GM04504 (cell line): ENCODE measurements at places on chromosomes 7 and 10.

GRCh38 chr7:15686295-15686956 is at the start of gene MEOX2:
Gene MEOX2, minus strand, starts transcription at chr7:15686683. Its CDS starts 281 bp downstream, at chr7:15686402.
- peak; percentile 79 for DNase-seq

GRCh38 chr7:26543951-26544350 is 252.3 kb downstream of the SNX10 start:
- no peak for DNase-seq

- DNase-seq, result no peak
These were observed 34.0 kb downstream of the GATA3 start for GRCh38 chr10:8088504-8088903.

- no peak for DNase-seq
These were observed 101.2 kb upstream of the ZNF746 start for GRCh38 chr7:149598721-149599308.

DNA sequence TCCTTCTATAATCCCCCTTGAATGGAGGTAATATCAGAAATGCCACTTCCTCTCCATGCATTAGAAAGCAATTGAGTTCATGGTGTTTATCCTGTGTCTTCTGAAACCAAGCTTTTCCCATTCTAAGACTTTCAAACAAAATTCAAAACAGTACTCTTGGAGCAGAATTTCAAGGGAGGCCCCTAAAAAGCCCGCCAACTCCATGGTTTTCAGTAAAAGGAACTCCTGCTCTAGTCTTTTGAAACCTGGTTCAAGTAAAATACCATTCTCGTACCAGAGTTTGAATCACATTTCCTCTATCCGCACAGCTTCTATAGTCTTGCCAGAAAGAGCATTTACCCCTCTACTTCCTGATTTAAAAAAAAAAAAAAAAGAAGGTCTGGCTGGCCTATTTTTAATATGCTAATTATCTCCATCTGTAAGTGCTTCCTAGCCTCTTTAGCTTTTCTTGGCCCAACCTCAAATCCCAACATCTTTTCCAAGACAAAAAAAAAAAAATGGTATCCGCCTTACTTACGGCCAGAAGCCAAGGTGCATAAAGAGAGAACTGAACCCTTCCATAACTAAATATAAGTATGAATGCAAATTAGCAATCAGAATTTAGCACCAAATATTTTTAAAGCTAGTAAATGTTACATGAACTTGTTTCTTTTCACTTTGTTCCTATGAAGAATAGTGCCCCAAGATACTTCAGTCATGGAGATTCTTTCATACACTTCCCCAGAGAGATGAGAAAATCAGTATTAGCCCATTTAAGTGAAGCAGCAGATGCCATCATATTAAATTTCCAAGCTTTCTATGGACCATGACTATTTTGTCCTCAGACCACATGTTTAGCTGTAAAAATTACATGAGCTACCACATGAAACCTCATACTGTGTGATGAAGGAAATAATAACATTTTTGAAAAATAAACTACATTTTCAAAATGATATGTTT is 199.9 kb upstream of the FAM3C start:
- no peak for DNase-seq

GRCh38 chr10:119522747-119523426 is 19.6 kb downstream of the RGS10 start:
- DNase-seq, result no peak
